ENCODE measurements at places on chromosomes 16 and 17.

GRCh38 chr16:75644240-75645012, 3.0 kb downstream of the KARS1 start:
- no peak for DNase-seq

- no peak for DNase-seq
Observed at GRCh38 chr16:48556243-48556912, 53.6 kb downstream of the N4BP1 start.

DNA sequence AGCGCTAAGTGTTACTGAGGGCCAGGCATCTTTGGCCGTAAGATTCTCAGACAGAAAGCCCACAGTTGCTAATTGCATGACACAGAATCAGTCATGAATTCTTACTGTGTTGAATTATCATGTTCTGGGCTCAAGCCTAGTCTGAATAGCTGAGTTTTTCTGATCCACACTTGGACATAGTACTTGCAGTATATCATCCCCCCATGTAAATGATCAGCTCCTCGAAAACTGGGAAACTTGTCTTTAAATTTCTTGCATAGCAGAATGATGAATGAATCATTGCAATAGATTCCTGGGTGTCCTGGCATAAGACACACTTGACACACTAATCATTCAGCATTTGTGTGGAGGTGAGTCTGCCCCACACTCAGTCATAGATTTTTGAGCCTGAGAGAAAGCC, 2.2 kb downstream of the MLYCD start:
- DNase-seq, result no peak

DNA sequence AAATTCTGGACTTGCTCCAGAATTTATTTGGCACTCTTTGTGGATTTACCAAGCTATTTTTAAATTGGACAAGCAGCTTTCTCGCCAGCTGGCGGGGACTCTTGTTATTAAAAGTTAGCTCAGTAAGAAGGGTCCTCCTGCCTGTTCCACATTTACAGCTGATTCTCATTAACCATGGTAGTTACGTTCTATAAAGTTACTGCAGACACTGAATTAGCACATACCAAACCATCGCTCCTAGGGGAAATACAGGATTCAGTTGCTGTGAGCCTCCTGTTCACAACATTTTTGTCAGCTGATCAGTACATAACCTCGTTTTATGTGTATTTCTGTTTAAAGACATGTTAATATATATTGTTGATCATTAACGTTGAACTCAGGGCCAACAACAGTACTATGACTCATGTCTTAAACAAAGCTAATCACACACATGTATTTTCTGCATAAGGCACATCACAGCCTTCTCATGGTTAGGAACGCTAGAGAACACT, 4.2 kb downstream of the LDAF1 start:
- DNase-seq, result no peak

DNA sequence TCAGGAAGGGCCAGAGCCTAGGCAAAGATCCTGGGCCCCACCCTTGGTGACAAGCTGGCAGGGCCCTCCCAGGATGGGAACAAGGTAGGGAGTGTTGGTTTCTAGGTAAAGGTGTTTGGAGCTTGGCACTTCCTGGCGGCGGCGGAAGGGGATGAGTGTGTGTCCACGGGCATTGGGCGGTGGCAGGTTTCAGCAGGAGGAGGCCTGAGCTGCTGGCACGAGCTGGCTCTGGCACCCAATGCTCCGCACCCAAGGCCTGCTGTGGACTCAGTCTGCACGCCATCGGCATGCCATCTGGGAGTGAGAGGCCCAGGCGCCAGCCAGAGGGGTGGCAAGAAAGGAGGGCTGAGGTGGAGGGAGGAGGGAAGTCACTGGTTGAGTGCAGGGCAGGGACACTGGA, 46.9 kb upstream of the TAC4 start:
- no peak for DNase-seq

- no peak for DNase-seq
Observed at GRCh38 chr16:48497129-48497528, 111.9 kb upstream of the SIAH1 start.

- DNase-seq, result no peak
Observed at GRCh38 chr16:53849994-53850393, 146.0 kb downstream of the FTO start.

DNA sequence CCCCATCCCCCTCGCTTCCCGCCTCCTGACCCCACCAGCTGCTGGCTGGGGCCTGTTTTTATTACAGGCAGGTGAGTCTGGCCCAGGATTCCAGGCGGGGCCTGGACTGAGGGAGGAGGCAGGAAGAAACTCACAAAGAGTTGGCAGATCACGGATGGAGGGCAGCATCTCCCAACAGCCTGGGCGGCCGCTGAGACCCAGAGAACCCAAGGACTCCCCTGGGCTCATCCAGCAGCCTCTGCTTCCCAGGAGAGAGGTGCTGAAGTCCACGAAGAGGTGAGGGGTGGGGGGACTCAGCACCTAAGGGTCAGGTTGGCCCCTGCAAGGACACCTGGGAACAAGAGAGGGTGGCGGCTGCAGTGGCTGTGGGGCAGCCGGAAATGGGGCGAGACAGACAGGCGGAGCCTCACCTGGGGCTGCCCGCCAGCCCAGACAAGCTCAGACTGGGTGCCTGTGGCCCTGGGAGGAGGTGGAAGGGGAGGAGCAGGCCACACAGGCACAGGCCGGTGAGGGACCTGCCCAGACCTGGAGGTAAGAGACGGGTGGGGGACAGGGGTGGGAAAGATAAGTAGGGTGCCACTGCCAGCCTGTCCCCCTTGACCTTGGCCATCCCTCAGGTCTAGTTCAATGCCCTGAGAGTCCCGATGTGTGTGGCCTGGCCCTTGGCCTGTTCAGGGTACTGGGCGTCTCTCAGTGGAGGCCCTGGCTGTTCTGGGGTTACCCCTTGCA, 8.7 kb upstream of the ADGRG1 start:
- no peak for DNase-seq

- no peak for DNase-seq
Observed at GRCh38 chr16:73058221-73058615, 10.3 kb upstream of the ZFHX3 start.

DNA sequence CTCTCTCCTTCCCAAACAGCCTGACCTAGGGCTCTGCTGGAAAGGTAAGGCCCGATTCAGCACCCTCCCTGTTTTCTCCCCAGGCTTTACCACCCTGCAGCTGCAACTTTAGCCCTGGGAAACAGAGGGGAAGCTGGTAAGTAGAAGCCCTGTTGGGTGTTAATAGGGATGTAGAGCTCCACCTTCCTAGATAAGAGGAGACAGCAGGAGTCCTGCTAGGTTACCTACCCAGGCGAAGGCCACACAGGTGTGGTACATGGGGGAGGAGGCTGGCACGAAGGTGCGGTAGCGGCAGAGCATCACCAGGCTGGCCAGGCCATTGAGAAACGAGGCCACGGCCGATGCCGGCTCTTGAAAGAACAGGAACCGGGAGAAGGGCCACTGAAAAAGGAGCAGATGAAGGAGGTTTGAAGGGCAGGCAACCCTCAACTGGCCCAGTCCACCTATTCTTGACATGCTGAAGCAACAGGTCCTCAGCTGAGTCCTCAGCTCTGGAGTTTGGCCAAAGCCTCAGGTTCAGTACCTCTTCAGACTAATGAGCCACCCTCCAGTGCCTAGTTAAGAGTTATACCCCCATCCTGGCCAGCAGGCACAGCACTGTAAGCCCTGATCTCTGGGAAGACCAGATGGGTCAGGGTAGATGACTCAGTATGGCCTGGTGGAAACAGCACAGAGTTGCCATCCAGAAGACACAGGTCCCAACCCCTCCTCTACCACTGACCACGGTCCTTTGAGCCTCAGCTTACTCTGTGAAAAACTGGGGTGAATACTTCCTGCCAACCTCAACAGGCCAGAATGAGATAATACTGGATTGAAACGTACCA, 3.3 kb downstream of the PGAP3 start:
- DNase-seq, result no peak

DNA sequence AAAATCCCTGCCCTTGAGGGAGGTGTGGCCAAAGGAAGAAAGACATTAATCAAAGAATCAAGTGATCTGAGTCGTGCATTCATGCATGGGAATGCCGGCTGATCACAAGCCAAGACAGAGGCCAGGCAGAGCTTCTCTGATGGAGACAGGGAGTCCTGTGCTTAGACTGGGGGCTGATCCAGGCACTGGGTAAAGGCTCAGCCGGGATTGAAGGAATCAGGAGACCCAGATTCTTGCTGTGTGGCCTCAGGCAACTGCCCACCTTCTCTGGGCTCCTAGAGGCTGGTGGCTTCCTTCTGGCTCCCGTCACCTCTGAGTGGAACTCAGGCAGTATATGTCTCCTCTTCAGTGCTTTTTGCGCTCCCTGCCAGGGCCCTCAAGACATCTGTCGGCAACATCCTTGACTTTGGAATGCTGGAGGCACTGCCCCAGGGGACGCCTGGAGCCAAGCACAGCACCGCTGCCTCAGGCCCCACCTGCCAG, 17.7 kb downstream of the RAI1 start:
- no peak for DNase-seq

DNA sequence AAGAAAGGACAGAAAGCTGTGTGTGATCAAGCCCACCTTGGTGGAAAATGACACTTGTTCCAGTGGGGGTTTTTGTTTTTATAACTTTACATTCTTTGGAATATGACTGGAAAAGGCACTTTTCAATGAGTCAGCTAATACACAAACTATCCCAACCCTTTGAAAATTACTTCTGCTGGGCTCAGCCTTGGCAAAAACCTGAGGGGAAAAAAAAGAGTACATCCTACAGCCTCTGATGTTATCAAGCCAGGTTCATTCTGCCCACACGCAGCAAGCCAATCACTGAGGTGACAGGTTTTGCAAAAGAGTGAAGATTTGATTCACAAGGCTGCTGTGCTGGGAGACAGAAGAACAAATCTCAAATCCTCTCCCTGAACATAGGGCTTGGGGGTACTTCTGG, 484.5 kb upstream of the ERCC4 start:
- DNase-seq, result peak; percentile 12

GRCh38 chr16:4499196-4499555, 23.0 kb downstream of the HMOX2 start:
- DNase-seq, result no peak

DNA sequence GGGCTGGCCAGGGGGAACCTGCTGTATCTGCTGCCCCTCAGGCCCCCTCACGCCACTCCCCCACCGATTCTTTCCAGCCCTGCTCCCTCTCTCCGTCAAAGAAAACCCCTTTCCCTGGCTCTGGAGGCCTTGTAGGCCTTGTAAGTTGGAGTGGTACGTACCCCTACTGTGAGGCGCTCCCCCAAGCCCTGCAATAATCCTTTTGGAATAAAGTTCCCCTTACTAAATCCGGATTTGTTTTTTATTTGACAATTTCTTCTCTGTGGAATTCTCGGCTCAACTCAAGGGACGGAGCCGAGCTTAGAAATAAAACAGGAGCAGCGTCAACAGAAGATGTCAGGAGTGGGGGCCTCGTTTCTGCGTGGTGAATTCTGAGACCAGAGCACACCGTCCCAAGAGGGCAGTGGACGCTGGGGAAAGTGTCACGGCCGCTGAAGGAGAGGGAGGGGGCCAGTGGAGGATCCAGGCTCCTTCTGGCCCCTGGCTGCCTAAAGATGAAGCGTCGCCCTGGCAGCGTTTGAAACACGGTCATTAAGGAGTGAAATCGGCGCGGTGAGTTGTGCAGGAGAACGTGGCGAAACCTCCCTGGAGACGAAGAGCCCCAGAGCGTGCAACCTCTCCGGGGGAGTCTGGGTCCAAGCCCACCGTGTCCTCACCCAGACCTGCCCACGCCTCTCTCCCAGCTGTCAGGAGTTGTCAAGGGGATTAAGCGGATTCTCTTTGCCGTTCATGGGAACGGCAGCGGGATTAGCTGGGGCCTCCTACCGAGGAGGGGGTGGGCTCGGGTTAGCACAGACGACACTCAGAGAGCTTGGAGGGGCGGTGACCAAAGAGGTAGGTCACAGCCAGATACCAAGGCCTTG, 47.0 kb downstream of the SLC7A5 start:
- DNase-seq, result no peak

DNA sequence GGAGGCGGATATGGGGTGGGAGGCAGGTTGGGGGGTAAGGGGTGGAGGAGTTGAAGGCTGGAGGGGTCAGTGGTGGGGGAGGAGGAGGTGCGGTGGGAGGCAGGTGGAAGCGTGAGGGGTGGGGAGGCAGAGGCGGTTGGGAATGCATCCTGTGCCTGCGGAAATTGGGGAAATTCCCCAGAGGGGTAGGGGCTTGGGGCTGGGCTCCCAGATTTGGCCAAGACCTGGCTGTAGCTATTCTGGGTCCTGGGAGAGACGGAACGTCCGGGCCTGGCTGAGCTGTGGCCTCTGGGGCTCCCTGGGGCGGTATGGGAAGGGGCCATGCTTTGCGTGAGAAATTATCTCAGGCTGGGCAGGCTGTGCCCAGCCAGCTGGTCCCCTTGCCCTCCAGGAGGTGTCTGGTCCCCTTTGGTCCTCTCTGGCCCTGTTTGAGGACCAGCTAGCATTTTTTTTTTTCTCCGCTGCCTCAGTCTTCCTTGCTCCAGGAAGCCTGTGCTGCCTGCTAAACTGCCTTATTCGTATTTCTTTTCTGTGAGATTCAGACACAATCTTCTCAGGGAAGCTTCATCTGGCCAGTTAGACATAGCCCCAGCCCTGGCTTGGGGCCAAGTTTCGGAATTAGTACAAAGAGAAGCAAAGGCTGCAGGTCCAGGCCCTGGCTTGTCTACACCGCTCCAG, 7.3 kb upstream of the TRPV2 start:
- no peak for DNase-seq

DNA sequence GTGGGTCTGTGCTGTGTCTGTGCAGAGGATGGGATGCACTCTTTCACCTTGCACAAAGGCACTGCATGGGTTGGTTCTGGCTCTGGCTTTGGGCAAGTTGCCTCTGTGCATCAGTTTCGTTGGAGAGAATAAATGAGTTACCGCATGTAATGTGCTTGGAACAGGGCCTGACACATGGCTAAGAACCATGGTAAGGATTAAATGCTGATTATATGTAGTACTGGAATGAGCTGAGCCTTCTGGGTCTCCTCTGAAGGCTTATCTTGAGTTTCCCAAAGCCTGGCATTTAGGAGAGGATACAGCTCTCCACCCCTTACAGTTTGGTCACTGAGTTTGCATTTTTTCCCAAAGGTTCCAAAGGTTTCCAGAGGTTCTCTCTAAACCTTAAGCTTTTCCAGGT, 69.1 kb downstream of the KSR1 start:
- no peak for DNase-seq

DNA sequence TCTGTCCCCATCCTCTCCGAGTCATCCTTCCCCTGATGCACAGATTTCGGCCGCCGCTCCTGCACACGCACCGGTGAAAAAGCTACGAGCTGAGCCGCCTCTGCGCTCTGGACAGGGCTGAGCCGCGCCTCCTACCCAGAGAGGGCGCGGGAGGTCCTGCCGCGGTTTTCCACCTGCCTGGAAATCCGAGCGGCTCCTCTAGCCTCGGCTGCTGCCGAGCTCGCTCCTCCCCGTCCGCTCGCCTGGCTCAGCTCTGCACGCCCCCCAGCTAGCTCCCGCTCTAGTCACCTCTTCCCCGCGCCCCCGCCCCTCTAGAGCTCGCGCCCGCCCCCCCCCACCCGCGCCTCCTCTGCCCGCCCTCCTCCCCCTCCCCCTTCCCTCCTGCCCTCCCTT, 198 bp upstream of the SHISA9 start:
- DNase-seq, result peak; percentile 35
